ENCODE measurements at places on chromosomes 3 and 15. TPM values are rescaled to one million over a fixed set of nuclear protein-coding genes. Genes with fewer than 3 reads are reported as not detected.

Gene TMEM158
- 25.8 TPM for total RNA-seq

Gene INSYN1
- total RNA-seq = 2.0 TPM

Gene ETFA
- 144 TPM for total RNA-seq

Gene GPR27
- not detected for total RNA-seq

GRCh38 chr3:141681390-141681780 is 56.7 kb upstream of the RNF7 start:
- H3K27ac ChIP-seq = no peak overlapping the region
- H3K4me3 ChIP-seq = no peak overlapping the region
- H3K36me3 ChIP-seq = no peaks in the 10 kb centered on the region
- DNase-seq = no peak

GRCh38 chr3:114878114-114878839 is 268.8 kb downstream of the ZBTB20 start:
- DNase-seq = peak; percentile 62
- H3K36me3 ChIP-seq = no peaks in the 10 kb centered on the region
- no peaks in the 10 kb centered on the region for H3K27me3 ChIP-seq
- peak overlapping the region; percentile 46 for H3K4me3 ChIP-seq

DNA sequence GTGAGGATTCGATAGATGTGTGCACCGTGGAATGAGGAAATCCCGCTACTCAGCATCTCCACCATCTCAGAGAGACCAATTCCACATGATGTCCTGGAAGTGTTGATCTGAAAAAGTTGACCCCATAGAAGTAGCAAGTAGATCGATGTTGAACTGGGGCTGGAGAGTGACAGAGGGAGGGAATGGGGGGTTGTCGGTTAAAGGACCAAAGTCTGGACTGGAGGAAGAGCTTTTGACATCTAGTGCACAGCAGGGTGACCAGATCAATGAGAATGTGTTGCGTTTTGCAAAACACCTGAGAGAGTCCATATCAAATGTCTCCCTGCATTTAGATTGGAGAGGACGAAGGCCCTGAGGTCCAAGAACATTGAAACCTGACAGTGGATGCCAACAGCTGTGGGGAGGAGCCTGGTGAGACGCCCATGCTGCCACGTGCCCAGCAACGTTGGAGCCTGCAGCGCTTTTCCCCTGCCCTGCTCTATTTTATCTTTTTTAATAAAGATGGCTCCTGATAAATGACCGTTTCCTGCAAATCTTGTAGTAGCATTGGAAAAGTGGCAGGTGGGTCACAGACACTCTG is 30.1 kb upstream of the RPL32 start:
- H3K36me3 ChIP-seq = no peaks in the 10 kb centered on the region
- no peak for DNase-seq
- H3K27me3 ChIP-seq = no peaks in the 10 kb centered on the region
- H3K4me1 ChIP-seq = peaks cover 10% of the 10 kb centered on the region

GRCh38 chr3:136546720-136547119 is 205.5 kb downstream of the STAG1 start:
- H3K27ac ChIP-seq = no peak overlapping the region
- no peaks in the 10 kb centered on the region for H3K4me1 ChIP-seq
- H3K4me3 ChIP-seq = no peak overlapping the region
- peak; percentile 10 for DNase-seq

GRCh38 chr3:164851905-164852304 is 226.4 kb downstream of the SI start:
- H3K27ac ChIP-seq = no peak overlapping the region
- no peaks in the 10 kb centered on the region for H3K4me1 ChIP-seq
- DNase-seq = no peak
- no peaks in the 10 kb centered on the region for H3K27me3 ChIP-seq

GRCh38 chr3:169748670-169749069 is 16.2 kb downstream of the TERC start:
- no peaks in the 10 kb centered on the region for H3K4me1 ChIP-seq
- no peaks in the 10 kb centered on the region for H3K36me3 ChIP-seq
- H3K27me3 ChIP-seq = 0 out of 2 replicates have a peak, but pooled peaks cover 7% of the 10 kb centered on the region
- no peak overlapping the region for H3K4me3 ChIP-seq
- no peak overlapping the region for H3K27ac ChIP-seq

DNA sequence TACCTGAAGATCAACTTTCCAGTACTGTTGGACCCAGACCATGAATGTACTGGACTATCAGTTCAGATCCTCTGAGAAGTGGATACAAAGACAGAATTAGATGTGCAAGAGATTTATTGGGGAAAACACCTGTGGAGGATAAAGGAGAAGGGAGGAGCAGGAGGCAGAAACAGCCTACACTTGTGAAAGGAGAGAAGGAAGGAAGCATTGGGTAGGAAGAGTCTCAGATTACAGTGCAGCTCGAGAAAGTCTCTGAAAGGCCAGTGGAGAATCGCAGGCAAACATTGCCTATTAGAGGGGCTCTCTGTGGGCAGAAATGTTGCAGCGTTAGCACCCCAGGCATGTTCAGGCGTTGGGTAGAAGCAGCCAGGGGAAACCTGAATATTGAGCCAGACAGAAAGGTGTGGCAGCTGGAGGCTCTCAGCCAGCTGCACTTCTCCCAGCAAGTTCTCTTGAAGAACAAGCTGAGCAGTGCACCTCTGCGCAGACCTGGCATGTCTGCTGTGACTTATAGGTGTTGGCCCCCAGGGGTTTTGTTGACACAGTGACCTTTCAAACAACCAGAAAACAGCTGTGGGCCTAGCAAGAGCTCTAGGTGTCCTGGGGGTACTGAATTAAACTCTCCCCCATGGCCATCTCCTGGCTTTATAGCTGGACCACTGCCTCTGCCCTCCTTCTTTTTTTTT is 7.0 kb downstream of the CHST14 start:
- no peaks in the 10 kb centered on the region for H3K36me3 ChIP-seq
- H3K4me3 ChIP-seq = no peak overlapping the region
- no peak overlapping the region for H3K27ac ChIP-seq
- DNase-seq = no peak

DNA sequence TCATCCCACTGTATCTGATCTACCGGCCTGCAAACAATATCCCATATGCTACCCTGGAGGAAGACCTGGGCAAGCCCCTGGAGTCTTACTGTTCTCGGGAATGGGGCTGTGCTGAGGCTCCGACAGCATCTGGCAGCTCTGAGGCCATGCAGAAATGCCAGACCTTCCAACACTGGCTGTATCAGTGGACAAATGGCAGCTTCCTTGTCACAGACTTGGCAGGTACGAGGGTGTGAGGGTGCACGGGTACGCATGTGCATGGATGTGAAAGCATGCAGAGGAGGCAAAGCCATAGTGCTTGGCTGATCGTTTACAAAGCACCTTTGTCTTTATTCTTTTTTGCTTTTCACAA is 20.0 kb upstream of the SLC28A1 start:
- no peaks in the 10 kb centered on the region for H3K27me3 ChIP-seq
- no peaks in the 10 kb centered on the region for H3K36me3 ChIP-seq
- H3K27ac ChIP-seq = no peak overlapping the region
- H3K4me1 ChIP-seq = peaks cover 15% of the 10 kb centered on the region

DNA sequence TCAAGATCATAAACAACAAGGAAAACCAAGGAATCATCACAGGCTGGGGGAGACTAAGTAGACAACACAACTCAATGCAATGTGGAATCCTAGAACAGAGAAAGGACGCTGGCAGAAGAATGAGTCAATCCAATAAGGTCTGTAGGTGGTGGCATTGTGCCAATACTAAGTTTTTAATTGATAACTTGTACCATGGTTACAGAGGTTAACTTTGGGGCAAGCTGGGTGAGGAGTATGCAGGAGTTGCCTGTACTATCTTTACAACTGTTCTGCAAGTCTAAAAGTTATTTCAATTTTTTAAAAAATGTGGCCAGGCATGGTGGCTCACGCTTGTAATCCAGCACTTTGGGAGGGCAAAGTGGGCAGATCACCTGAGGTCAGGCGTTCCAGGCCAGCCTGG is 46.2 kb downstream of the RORA start:
- DNase-seq = no peak
- peaks cover 18% of the 10 kb centered on the region for H3K27me3 ChIP-seq
- H3K4me1 ChIP-seq = no peaks in the 10 kb centered on the region
- H3K4me3 ChIP-seq = no peak overlapping the region
- no peaks in the 10 kb centered on the region for H3K36me3 ChIP-seq

DNA sequence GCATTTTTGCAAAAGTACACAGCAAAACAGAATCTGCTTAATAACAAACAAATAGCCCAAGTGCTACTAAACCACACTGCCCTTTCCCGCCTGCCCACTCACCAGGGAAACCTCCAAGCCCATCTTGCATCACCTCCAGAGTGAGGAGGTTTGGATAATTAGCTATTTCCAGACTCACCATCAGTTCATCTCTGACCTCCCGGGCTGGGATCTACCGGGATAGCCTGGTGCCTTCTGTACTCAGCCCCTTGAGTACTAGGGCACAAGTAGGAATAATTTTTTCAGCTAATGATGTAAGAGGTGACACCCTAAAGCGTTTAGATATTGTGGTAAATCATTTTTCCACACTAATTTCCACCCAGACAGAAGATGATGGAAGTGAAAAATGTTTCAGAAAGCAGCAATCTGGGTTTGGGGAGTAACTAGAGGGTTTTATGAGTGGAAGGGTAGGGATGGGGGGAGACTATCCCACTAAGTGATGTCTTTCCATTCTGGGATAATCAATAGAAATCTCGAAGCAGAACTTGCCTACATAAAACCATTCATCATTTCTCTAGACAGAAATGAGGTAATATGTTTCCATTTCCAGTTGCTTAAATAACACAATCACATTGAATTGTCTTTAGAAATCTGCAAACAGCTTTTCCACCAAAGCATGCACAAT is 40.9 kb downstream of the TAFA4 start:
- no peaks in the 10 kb centered on the region for H3K4me1 ChIP-seq
- H3K27ac ChIP-seq = no peak overlapping the region
- no peak for DNase-seq

DNA sequence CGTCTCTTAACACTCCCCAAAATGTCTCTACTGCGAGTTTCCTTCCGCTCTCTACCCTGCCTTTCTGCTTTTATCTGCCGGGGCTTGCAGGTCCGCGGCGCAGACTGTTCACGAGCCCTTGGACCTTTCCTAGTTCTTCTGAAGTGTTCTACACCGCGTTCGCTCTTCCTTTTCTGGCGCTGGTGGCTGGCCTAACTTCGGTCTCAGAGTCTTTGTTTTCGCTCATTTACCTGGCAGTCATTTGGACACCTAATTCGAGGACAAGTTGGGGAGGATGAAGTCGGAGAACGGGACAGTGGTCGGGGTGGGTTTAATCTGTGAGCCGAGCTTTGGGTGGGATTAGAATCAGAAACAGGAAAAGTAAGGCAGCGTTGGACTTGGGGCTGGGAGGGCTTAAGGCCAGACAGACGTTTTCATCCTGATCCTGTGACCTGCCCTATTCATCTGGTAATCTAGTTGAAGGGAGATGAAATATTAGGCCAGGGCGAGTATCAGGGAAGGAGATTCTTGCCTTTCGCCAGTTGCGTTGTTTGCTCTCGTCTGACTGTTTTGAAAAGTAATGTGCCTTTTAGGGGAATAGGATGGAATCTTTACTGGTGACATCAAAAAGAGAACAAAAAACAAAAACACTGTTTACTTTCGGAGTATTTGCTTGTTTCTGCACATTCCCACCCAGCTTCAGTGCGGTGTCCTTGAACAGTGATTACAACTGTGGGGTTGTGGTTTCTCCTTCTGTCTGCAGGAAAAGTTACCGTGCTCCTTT is 1.8 kb downstream of the DIPK2A start:
- H3K27ac ChIP-seq = peak overlapping the region; percentile 90
- DNase-seq = peak; percentile 63
- no peaks in the 10 kb centered on the region for H3K27me3 ChIP-seq
- peak overlapping the region; percentile 82 for H3K4me3 ChIP-seq
- H3K36me3 ChIP-seq = no peaks in the 10 kb centered on the region

DNA sequence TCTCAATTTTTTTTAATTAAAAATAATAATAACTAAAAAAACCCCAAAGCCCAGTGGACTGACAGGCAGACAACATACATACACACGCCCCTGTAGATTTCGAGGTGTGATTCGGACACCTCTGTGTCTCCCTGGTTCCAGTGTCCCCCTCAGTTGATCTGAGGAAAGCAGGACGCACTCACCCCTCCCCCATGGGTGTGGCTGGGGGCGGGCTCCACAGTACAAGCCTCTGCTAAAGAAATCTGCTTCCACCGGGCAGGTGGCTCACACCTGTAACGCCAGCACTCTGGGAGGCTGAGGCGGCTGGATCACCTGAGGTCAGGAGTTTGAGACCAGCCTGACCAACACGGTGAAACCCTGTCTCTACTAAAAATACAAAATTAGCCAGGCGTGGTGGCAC is 33.8 kb upstream of the BLM start:
- DNase-seq = no peak
- no peaks in the 10 kb centered on the region for H3K36me3 ChIP-seq
- H3K27ac ChIP-seq = no peak overlapping the region
- no peak overlapping the region for H3K4me3 ChIP-seq
- no peaks in the 10 kb centered on the region for H3K4me1 ChIP-seq
- no peaks in the 10 kb centered on the region for H3K27me3 ChIP-seq

DNA sequence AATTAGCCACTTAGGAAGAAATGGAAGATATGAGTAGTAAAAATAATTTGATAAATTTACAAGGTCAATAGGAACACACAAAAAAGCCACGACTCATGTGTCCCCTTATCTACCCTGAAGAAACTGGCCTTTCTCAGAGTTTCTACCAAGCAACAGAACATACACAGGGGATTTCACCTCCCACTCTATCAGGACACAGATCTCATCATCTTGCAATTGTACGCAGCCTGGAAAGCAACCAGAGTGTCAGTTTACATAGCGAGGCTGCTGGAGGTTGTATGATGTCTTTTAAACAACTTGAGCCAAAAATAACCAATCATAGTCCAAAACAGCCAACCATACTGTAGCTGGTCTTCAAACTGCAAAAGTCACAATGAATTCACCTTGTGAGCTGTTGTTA is 19.7 kb upstream of the LMOD3 start:
- H3K27ac ChIP-seq = no peak overlapping the region
- H3K4me3 ChIP-seq = no peak overlapping the region
- no peaks in the 10 kb centered on the region for H3K36me3 ChIP-seq
- no peak for DNase-seq

DNA sequence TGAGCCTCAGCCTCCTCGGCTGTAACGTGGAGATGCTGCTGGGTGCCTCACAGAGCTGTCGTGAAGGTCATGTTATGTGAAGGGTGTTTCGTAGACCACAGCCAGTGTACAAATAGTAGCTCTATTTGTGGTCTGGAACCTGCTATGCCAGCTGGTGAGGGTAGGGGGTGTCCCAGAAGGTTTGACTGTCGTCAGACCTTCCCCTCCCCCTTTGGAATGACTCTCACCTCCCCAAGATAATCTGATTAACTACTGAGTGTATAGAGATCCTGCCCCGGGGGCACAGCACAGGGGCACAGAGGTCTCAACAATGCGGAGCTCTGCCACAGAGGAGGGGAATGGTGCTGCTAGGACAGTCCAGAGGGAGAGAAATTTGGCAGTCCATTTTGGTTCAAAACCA is 20.5 kb downstream of the FGD5 start:
- no peaks in the 10 kb centered on the region for H3K36me3 ChIP-seq
- peaks cover 2% of the 10 kb centered on the region for H3K27me3 ChIP-seq
- H3K4me3 ChIP-seq = no peak overlapping the region
- no peak overlapping the region for H3K27ac ChIP-seq

DNA sequence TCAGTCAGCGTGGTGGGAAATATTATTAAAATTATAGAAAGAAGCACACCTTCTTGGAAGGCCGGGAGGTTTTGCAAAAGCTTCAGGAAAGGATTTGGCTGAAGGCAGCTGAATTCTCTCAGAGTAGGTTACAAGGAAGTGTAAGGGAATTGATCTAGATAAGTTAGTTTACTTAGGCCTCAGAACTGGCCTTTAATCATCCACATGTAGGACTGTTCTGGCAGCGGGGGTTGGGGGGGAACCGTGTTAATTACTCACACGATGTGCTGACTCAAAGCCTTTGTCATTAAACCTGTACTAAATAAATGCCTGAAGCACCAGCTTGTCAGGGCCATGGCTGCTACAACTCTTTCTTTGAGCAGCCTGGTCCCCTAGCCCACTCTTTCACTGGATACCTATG is 12.8 kb downstream of the ASB14 start:
- peaks cover 3% of the 10 kb centered on the region for H3K36me3 ChIP-seq
- no peak overlapping the region for H3K4me3 ChIP-seq
- H3K4me1 ChIP-seq = peaks cover 7% of the 10 kb centered on the region
